ENCODE measurements at places on chromosomes 3 and 15.

DNA sequence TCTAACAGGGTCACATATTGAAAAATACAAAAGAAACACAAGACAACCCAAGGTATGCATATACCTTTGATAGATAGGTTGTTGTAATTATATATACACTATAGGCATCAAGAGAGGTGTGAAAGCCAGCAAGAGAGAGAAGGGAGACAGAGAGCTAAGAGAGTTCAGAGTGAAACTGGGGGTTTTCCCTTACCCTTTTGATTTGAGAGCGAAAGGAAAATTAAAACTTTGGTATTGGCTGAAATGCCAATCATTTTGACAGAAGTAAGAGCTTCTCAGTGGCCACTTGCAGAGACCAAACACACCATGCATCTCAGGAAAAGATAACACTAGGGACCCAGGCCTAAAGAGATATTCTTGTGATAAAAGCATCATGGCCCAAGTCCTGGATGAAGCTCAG is 183.6 kb downstream of the SHOX2 start:
- DNase-seq, result no peak

GRCh38 chr3:161859865-161860450 is 363.4 kb downstream of the OTOL1 start:
- no peak for DNase-seq

GRCh38 chr3:123534264-123534663 is 50.6 kb downstream of the HACD2 start:
- no peak for DNase-seq

DNA sequence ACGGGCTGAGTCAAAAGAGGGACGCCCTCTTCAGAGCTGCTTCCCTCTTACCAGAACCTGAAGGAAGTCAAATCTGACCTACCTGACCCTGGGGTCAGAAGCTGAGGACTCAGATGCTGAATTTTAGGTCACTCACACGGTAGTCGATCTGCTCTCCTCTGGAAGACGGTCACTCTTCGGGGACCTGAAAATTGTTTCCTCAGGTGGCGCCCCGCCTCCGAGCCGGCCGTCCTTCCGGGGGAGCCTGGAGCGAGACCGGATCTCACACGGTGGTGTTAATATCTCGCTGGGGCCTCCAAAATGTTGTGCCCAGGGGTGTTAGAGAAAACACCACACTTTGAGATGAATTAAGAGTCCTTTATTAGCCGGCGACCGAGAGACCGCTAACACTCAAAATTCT is 737.2 kb downstream of the SI start:
- no peak for DNase-seq

DNA sequence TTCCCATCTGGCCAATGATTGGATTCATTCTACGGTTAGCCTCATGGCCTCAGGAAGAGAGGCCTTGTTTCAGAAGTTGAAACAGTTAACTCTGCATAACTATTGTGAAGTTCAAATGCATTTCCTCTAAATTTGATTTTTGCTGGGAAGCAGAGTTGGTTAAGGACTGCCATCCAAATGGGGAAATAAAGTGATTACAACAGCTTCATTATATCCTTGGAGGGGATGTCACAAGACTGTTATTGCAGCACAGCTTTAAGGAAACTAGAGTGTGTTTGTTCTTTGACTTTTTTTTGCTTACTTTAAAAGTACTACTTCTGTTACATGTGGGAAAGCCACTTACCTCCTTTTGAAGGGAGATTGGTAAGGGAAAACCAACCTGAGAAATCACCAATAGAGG is 164.8 kb downstream of the AKAP13 start:
- DNase-seq, result no peak

- peak; percentile 86 for DNase-seq
Measured at GRCh38 chr3:193974191-193974652, 161.7 kb upstream of the HES1 start.

DNA sequence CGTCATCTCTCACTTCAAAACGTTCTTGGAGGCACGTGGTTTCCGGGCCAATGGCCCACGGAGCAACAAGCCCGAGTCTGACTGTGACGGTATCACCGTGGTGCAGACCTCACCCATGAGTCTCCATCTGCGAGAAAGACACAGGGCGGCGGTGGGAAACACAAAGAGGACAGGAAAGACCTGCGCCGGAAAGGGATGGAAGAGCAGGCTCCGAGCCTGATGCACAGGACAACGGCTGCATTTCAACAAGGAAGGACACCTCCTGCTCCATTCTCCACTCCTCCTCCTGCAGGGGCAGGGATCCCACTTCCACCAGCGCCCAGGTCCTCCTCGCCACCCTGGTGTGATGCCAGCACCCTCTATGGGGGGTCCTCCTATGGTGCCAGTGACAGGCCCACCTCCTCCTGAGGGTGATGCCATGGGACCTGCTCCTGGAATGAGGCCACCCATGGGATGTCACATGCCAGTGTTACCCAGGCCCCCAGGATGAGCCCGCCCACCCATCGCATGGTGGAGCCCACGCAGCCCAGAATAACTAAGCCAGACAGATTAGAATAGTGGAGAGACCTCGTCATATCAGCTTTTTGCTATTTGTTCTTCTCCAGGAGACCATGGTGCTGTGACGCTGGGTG is 73.0 kb upstream of the PCSK6 start:
- DNase-seq, result no peak

GRCh38 chr3:126317029-126317996 is 39.9 kb downstream of the KLF15 start:
- no peak for DNase-seq

DNA sequence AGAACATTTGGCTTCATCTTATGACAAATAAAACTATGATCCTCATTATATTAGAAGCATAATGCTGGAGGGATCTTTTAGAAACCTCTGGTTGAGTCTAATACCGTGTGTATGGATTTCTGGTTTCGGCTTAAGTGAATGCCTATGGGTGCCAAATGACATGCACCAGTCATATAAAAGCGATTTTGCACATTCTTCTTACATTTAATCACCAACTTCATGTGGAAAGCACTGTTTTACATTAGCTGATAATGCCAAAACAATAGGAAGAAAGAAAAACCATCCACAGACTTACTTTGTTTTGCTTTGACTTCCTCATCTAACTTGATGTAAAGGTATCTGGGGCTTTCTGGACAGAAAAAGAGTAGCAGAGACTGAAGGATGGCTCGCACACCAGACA is 20.9 kb downstream of the SLC2A2 start:
- peak; percentile 70 for DNase-seq

GRCh38 chr3:15636028-15636709 is 34.6 kb downstream of the BTD start:
- peak; percentile 92 for DNase-seq

GRCh38 chr15:45149060-45149459 is 19.3 kb downstream of the DUOX1 start:
- no peak for DNase-seq

GRCh38 chr3:44865272-44866035 is 3.7 kb downstream of the TMEM42 start:
- DNase-seq, result no peak

DNA sequence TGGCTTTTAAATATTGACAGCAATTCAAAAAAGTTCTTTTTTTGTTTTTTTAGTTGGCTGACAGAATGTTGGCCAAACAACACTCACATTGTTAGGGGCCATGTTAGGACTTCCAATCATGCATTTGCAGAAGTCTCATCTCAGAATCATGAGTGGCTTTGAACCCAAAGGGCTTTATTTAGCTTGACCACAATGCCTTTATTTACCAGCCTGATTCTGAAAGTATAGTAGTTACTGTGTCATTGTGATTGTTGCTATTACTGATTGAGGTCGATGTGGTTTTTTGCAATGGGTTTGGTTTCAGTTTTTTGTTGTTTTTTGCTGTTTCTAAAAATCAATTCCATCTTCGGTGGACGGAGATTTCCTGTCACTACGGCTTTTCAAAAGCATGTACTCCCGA is 7.2 kb downstream of the GLDN start:
- no peak for DNase-seq

DNA sequence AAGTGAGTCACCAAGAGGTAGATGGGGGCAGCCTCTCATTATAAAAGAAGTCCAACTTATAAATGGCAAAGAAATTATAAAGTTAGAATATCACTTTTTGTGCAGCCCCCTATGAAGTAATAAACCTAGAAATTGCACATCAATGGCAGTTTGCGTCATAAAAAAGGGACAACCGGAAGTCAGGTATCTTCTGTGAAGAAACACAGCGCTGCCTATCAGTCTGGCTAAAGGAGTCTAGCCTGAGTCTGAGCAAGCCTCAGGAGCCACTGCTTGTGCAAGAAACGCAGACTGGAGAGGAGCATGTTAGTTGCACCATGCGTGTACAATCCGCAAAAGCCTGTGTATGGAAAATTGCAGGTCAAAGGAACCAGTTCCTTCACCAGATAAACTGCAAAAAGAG is 178.4 kb downstream of the ARRDC4 start:
- DNase-seq, result no peak

DNA sequence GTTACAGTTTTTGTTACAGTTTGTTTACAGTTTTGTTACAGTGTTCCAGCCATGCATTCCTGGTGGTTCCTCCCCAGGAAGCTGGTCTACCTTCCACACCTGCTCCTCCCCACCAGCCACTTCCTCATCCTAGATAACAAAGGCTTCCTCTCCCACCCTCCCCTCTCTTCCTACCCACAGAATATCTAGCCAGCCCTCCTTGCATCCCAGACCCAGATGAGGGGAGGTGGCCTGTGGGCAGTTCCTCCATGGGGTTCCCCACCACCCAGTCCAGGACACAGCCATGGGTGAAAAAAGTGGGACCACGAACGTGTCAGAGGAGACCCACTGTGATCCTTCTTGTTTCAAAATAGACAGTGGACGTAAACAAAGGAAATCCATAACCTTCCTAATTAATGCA is 122.8 kb upstream of the ABHD17C start:
- no peak for DNase-seq

DNA sequence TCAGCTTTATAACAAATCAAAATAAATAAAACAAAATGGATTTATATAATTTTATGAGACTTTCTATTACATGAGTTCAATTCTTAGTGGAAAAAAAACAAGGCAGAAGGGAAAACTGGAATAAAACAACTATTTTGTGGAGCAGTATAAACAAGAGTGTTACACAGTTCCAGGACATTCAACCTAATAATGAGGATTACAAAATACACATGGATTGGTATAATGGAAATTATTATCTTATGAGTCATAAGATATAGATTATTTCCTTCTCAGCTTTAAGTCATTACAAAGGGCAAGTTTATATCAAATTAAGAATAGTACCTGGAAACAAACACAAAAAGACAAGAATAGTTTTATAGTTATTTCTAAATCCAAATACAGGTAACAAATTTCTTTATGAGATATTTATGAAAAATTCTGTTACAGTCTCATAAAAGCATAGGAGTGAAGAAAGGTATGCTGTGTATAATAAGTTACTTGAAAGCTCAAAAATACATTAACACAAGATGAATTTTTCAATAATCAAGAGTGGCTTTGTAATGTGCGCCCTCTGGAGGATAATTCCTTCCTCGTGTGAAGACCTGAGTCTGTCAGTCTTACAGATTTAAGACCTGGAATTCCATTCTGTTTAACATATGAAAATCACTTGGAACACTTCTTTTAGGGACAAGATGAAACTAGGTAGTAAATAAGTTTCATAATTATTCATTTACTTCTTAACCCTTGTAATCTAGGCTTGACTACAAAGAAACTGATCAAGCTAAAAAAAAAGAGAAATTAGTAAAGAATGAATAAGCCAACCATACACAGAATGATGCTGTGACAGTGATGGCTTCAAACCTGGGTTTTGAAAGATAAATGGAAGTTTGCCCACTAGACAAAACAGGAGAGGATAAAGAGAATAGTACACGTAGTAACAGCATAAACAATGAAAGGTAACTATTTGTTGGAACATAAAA is 9.5 kb downstream of the COPS2 start:
- peak; percentile 62 for DNase-seq

DNA sequence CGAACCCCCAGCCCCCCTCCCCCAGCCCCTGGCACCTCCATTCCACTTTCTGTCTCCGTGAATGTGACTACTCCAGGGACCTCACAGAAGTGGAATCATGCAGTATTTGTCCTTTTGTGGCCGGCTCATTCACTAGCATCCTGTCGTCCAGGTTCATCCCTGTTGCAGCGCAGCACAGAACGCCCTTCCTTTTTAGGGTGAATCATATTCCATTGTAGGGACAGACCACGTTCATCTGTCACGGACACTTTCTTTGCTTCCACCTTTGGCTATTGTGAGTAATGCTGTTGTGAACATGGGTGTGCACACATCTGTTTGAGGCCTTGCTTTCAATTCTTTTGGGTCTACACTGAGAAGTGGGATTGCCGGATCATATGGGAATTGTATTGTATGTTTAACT is 148.9 kb upstream of the IQSEC1 start:
- DNase-seq, result no peak

- peak; percentile 56 for DNase-seq
Measured at GRCh38 chr3:152719264-152719663, 115.7 kb upstream of the P2RY1 start.

- peak; percentile 45 for DNase-seq
Measured at GRCh38 chr15:80503319-80503952, 99.3 kb downstream of the ARNT2 start.

DNA sequence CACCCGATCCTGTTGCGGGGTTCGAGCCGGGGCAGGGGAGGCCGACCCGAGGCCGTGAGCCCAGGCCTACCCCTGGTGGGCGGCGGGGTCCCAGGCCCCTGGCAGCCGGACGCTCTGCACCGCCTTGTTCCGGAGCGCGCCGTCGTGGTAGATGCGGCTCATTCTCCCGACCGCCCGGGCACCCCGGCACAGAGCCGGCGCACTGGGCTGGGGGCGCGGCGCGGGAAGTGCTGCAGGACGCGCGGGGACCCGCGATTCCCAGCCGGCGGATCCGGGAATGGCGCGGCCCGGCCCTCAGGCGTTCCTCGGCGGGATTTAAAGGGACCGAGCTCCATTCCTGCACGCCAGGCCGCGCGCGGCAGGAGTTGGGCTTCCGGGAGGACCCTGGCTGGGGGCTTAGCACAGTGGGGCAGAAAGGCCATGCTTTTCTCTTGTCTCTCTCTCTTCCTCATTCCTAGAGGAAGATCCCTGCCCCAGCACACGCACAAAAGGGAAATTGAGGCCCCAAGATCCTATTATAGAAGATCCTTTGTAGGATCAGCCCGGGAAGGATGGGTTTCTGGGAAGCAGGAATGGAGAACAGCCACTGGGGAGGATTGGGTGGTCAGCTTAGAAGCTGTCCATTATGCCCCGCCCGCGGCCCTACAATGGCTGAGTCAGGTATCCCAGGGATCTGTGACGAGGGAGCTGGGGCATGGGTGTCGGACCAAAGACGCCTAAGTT is at the start of gene ARPIN:
Gene ARPIN (minus strand): TSS at position 279 of the 723 bp plus-strand sequence. CDS start 117 bp downstream, at position 162.
- peak; percentile 59 for DNase-seq

- no peak for DNase-seq
Measured at GRCh38 chr3:122802323-122802722, 7.5 kb downstream of the SLC49A4 start.

- DNase-seq, result no peak
Measured at GRCh38 chr3:112346491-112347122, 13.7 kb downstream of the CD200 start.

- DNase-seq, result no peak
Measured at GRCh38 chr3:28099296-28099695, 142.1 kb upstream of the CMC1 start.

GRCh38 chr15:94478763-94479162 is 247.4 kb downstream of the MCTP2 start:
- DNase-seq, result no peak

GRCh38 chr15:66760097-66760967 is 58.3 kb downstream of the SMAD6 start:
- no peak for DNase-seq

GRCh38 chr15:99729920-99730319 is 3.3 kb downstream of the LYSMD4 start:
- peak; percentile 41 for DNase-seq

GRCh38 chr3:99319450-99319849 is 318.9 kb upstream of the COL8A1 start:
- peak; percentile 36 for DNase-seq

GRCh38 chr3:119062892-119063291 is 28.2 kb upstream of the IGSF11 start:
- DNase-seq, result no peak

- peak; percentile 32 for DNase-seq
Measured at GRCh38 chr3:107740992-107741896, 218.5 kb downstream of the BBX start.

Data from fibroblast of skin of right quadriceps (primary cell).